Activated CD4-positive, alpha-beta memory T cell treated with anti-CD3 and anti-CD28 coated beads for 36 hours (primary cell): ENCODE measurements at places on chromosomes 16 and 17. TPM values are rescaled to one million over a fixed set of nuclear protein-coding genes. Genes with fewer than 3 reads are reported as not detected.

- DNase-seq = no peak
These were observed 27.3 kb downstream of the AATF start for GRCh38 chr17:36975922-36976515.

DNA sequence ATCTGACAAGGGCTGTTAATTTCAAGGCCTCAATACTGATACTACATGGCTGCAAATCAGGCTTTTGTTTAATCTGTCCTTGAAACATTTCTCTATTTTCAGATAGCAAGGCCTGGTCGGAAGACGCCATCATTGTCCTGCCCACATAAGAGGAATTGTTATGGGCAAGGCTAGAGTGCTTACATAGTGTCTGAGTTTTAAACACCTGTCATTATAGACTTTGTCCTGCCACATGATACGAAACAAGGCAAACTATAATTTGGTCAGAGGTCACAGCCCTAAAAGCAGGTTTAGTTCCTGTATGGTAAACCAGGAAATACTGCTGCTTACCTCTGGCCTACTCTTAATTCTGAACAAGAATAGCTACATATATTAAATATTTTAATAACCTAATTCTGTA is 104.4 kb downstream of the SSH2 start:
- no peak for DNase-seq

DNA sequence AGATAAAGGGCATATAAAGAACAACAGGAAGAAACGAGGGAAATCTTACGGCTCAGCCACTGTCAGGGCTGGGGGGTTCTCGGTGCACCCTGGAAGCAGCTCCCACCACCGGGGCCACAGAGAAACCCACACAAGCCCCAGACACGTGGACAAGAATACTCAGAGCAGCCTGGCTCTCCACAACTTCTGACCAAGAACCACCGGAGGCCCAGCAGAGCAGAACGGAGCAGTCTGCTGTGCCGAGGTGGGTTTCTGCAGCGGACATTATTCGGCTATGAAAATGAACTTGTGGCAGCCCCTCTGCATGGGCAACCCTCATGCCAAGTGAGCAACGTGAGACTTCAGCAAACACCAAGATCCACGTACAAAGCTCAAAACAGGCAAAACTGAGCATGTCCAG is 6.8 kb downstream of the DNASE1 start:
- DNase-seq = no peak

DNA sequence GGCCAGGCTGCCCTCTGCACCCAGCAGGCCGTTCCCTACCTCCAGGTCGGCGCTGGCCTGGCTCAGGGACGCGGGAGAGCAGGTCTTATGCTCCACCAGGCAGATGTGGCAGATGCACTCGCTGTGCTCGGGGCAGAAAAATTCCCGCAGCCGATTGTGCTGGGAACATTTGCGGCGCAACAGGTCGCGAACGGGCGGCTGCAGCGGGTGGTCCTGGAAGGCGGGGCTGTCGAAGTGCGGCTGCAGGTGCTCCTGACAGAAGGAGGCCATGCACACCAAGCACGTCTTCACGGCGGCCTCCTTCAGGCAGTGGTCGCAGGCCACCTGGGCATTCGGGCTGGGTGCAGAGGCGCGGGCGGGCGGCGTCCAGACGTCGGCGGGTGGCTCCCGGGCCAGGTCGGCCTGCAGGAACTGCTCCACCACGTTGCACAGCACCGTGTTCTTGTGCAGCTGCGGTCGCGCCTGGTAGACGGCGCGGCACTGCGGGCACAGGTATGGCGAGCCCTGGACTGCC is 439 bp downstream of the TRIM25 start:
- DNase-seq = no peak

Gene KCNH6
- total RNA-seq = not detected

- DNase-seq = no peak
These were observed 276.4 kb downstream of the FOXL1 start for GRCh38 chr16:86854626-86855294.
